NCI-H187 treated with DMSO at 0.1 percent for 48 hours (cell line): ENCODE measurements at places on chromosomes 16 and 17.

- DNase-seq, result no peak
These were observed 417.1 kb downstream of the XYLT1 start for GRCh38 chr16:17053536-17054160.

DNA sequence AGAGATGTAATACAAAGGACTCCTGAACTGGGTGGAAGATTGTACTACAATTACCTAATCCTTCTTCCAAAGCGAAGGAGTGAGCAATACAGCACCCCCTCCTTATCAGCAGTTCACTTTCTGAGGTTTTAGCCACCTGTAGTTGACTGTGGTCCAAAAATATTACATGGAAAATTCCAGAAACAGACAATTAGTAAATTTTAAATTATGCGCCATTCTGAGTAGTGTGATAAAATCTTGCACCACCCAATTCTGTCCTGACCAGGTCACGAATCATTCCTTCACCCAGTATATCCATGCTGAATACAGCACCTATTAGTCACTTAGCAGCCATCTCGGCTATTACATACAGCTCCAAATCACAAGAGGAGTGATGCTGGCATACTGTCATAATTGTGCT, 23.2 kb downstream of the VPS53 start:
- DNase-seq, result no peak

DNA sequence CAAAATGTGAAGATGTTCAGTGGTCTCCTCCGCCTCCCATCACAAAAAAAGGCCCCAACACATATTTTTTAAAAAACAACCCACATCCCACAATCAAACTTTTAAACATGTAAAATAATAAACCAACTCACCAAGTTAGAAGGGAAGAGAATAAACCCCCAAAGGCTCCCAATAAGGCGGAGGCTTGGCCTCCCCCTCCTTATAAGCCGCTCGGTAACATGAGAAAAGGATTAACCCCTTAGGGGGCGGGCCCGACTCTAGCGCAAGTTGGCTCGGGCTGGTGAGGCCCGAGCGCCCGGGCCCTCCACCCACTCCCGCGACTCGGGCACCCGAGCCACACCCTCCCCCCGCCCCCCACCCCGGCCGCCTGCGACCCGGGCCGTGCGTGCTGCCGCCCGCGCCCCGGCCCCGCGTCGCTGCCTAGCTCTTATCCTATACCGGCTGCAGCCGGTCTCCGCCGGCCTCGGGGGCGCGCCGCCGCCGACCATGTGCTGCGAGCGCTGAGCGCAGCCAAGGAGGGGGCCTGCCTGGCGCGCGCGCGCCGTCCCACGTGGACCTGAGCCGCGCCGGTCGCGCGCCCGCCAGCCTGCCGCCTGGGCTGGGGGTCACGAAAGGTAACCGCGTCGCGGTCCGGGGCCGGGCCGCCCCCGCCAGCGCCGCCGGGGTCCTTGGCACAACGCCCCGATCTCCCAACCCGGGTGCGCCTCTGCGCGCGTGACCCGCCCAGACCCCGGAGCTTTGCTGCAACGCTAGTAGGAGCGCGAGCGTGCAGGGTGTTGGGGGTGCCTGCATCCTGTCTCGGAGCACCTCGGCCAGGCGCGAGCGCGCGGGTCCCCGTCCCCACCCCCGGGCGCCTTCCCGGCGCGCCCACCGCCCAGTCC, at the start of the genes ARSG and SLC16A6:
TSS of gene ARSG (plus strand) at position 541 of the 881 bp plus-strand sequence. CDS start 15,999 bp downstream, outside the sequence.
TSS of gene SLC16A6 (minus strand) at position 173 of the 881 bp plus-strand sequence. CDS start 12,807 bp downstream, outside the sequence.
- no peak for DNase-seq

DNA sequence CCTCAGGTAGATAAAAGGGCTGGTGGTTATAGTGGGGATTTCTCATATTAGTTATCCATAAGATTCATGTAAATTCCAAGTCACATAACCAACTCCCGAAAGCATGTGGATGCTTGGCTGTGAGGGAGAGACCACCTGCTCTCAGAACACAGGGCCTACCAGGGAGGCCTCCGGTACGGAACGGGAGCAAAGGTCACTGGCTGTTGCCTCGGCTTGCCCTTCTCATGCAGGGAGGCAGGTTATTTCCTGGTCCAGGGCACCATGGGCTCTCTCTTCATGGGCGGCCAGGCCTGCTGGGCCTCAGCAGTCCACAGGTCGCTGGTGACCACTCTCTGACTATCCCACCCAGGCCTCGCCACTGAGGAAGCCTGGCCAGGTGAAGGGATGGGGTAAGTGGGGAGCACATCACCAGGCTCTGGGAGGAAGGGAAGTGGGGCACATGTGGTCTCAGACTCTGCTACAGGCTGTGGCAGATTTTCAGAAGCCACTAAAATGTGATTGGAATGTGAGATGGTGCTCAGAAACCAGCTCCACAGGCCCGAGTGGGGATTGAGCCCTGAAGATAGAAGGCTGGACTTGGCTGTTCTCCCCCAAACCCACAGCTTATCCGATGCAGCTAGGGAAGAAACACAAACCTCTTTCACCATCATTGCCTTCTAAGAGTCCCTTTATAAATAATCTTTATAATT, 45.4 kb downstream of the HNF1B start:
- DNase-seq, result no peak

DNA sequence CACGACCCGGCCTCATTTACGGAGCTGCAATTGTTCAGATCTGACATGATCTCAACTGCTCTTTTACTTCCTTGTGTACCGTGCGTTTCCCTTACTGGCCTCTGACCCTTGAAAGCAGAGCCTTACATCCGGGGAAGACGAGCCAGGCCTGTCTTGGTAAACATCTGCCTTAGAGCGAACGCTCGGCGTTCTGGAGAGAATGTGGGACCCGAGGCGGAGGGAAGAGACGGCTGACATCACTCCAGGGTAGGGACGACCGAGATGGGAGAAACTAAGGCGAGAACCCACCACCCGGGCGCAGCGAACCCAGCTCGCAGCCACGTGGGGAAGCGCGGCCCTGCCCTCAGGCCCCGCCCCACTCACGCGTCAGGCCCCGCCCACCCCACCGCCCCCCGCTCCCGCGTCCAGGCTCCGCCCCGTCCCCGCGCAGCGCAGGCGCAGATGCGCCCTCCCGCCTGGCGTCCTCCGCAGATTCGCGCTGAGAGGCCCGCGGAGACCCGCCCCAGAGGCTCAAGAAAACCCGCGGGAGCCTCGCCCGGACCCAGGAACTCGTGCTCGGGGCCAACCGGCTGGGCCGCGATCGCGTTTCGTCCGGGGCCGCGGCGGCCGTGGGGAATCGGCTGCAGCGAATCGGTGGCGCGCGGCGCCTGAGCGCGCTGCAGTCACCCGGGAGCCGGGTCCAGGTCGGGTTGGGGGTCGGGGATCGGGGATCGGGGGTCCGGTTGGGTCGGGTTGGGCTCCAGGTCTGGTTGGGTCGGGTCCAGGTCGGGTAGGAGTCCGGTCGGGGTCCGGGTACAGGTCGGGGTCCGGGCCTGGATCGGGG, at the start of gene TELO2:
TSS of gene TELO2 (plus strand) at position 438 of the 823 bp plus-strand sequence. CDS start 922 bp downstream, outside the sequence.
- DNase-seq, result peak; percentile 24

DNA sequence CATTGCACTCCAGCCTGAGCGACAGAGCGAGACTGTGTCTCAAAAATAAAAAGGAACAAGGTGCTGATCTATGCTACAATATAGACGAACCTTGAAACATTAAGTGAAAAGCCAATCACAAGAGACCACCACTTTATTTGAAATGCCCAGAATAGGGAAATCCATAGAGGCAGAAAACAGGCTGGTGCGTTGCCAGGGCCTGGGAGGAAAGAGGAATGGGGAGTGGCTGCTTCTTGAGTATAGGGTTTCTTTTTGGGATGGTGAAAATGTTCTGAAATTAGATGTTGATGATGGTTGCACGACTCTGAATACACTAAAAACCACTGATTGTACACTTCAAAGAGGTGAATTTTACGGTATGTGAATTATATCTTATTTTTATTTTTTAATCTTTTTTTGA, 20.3 kb upstream of the GLIS2 start:
- no peak for DNase-seq

- DNase-seq, result no peak
These were observed 115.2 kb downstream of the RBFOX3 start for GRCh38 chr17:79495665-79496064.

DNA sequence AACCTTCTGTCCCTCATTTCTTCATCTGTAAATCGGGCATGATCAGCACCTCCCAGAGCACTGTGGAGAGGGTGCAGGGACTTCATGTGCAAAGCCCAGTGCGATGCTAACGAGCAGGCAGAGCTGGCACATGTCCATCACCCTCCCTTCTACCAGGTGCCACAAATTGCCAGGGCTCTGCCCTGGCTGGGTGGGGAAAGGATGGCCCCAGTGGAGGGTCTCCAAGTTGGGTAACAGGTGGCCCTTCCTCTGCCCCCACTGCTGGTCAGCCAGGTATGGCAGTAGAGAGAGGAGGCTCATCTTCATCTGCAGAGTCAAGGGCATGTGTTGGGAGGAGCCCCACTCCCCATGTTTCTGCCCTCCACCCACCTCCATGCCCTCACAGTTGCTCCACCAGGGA, 61.5 kb upstream of the CDH5 start:
- DNase-seq, result no peak

DNA sequence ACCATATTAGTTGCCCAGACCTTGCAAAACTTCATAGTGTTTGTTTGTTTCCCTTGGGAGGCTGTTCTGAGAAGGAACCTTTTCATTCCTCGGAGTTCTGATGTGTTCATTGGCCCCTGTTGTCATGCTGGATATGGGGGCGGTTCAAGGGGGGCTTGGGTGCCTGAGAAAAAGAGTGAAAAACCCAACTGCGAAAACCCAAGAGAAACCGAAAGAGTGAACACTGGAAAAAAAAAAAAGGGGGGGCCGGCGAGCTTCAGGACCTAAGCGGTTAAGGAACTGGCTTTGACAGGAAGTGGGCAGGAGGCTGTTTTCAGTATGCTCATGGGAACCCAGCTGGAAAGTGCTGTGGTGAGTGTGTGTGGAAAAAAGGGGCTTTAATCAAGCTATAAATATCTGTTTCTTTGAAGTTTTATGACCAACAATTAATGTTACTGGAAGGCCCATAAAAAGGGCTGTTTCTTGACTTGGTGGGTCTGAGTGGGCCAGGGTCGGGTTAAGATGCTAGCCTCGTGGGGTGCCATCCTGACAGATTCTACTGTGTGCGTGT, 510.7 kb downstream of the MAF start:
- no peak for DNase-seq

- no peak for DNase-seq
These were observed 15.9 kb upstream of the ULK2 start for GRCh38 chr17:19883537-19884215.

GRCh38 chr16:3608069-3608468, 3.3 kb downstream of the SLX4 start:
- DNase-seq, result no peak

DNA sequence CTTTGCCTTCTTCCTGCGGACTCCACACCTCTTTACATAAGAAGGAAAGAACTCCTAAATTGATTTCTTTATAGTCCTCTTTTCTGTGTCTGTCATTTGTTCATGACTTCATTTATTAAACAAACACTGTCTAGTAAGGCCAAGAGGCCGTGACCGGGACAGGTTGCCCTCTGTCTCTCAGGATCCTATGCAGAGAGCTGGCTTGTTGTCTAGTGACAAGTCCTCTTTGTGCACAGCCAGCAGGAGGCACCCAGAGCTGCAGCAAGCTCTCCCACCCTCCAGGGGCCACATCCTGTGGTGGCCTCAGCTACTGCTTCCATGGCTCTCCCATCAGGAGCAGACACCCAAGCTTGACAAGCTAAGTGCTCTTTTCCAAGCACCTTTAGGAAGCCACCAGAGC, 50.6 kb downstream of the PLD6 start:
- DNase-seq, result no peak

DNA sequence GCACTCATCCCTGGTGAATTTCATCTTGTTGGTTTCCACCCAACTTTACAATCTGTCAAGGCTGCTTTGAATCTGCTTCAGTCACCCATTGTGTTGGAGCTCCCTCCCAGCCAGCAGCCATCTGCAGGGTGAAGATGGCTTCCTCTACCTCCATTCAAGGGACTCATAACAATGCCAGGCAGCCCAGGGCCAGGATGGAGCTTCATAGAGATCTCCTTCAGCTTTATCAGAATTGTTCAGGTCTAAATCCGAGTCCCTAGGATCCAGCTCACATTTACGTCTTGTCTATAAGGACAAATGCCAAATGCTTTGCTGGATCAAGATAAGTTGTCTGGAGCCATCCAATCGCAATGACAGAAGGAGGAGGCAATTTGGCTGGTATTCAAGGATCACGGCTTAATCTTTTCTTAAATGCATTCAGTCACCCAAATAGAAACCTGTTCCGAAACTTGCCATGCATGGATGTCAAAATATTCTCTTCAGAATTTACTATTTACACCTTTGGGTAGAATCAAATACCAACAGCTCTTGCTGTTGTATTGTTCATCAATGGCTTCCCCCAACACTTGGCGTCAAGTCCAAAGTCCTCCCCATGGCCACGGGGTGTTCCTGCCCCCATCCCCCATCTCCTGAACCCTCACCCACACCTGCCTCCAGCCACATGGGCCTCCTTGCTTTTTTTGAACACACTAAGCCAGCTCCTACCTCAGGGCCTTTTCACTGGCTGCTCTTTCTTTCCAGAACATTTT, 3.8 kb upstream of the FAM171A2 start:
- no peak for DNase-seq

GRCh38 chr16:83433201-83433600, 374.6 kb upstream of the HSBP1 start:
- no peak for DNase-seq

- no peak for DNase-seq
These were observed 25.6 kb upstream of the MRPS23 start for GRCh38 chr17:57875290-57876022.

- no peak for DNase-seq
These were observed 55.9 kb downstream of the CDK12 start for GRCh38 chr17:39517224-39517623.

DNA sequence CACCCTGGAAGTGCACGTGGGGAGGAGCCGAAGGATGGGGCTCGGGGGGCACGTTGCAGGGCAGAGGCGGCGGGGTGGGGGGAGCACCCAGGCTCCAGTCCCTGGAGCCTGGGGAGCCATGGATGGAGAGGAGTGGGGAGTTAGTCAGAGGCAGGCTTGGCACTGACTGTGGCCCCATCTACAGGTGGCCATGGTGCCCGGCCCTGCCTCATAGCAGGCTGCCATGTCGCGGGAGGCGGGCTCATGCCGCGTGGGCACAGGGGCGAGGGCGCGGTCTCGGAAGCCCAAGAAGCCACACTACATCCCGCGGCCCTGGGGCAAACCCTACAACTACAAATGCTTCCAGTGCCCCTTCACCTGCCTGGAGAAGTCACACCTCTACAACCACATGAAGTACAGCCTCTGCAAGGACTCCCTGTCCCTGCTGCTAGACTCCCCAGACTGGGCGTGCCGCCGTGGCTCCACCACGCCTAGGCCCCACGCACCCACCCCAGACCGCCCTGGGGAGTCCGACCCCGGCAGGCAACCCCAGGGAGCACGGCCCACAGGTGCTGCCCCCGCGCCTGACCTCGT, 3.0 kb downstream of the PRR35 start:
- no peak for DNase-seq

DNA sequence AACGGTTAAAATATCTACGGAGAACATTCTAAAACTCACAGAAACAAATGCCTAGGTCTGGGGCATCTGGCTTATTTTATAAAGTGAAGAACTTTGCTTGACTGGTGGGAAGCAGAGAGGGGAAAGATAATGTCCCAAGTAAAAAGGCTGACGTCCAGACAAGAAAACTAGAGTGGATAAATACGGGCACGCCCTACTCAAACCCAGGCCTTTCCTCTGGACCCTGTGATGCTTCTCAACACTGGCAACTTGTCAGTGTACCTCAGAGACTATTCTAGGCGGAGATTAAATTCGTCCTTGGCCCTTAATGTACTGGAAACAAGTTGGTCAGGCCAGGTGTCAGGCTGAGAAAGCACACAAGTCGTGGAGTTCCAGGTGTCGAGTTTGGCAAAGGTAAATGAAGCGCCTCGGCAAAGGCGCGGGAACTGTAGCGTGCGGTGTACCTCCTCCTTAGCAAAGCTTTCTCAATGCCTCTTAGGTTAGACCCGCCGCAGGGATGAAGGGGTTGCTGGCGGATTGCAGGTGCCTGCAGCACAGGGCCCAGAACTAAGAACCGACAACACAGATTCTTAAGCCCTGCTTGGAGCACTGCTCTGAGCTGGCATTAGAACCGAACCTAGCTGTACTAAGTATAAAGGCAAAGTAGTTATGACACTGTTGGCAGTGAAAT, 668 bp upstream of the UNK start:
- DNase-seq, result no peak
